ENCODE measurements at places on chromosomes 7 and 10. TPM values are rescaled to one million over a fixed set of nuclear protein-coding genes. Genes with fewer than 3 reads are reported as not detected.

GRCh38 chr10:51654918-51655317, 44.5 kb downstream of the CSTF2T start:
- no peak for DNase-seq

The SMKR1 gene
- total RNA-seq, result 0.77 TPM

DNA sequence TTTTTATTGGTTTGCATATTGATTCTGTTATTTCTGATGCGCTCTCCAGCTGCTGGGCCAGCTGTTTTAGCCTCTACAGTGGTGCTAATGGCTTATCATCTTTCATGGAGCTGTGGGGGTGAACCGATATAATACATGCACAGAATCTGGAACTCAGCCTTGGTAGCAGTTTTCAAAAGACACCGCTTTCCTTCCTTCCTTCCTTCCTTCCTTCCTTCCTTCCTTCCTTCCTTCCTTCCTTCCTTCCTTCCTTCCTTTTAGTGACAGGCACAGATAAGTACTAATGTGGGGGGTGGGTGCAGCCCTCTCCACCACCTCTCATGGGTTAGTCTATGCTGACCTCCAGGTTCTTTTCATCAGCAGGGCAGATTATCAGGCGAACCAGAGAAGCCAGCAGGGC, 31.9 kb upstream of the C10orf53 start:
- DNase-seq, result no peak

DNA sequence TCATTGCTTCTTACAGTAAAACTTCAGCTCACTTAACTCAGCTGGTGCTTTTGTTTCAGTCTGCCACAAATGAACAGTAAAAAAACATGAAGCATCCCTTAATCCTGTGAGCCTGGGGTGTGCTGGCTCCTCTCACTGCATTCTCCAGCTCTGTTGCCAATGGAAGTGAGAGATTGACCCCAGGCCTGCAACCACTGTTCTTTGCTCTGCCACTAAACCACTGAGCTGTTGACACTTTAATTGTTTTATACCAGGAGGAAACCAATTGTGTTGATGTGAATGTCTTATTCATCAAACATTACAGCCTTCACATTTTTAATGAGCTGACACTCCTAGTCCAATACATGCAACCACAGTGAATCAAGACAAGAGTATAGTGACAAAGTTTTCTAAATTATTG, 69.4 kb upstream of the FZD1 start:
- no peak for DNase-seq

GRCh38 chr7:41637049-41637448, 65.8 kb downstream of the INHBA start:
- no peak for DNase-seq

The LIPK gene
- not detected for total RNA-seq

The FZD1 gene
- 0.13 TPM for total RNA-seq

DNA sequence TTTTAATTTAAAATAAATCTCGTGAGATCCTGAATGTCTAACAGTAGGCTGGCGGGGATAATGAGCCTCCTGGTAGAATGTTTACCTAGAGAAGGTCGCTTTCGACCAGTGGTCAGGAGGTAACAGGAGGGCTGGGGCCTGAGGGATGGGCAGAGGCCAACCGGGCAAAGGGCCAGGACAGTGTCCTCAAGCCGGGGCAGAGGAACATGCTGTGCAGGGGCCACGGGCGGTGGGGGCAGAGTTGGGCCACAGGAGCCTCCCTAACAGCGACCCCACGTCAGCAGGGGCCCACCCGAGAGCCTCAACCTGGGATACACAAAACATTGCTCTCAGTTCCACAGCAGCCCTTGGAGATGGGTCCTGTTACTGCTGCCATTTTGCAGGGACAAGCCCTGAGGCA, 14.5 kb downstream of the CFAP46 start:
- no peak for DNase-seq

The CPED1 gene
- total RNA-seq, result 0.99 TPM

The SYT15B gene
- not detected for total RNA-seq
